Activated CD4-positive, alpha-beta T cell treated with anti-CD3 and anti-CD28 coated beads, Interleukin-2, amount 10 ng/mL, durations not matched to agents 7 days and 5 days (primary cell): ENCODE measurements at places on chromosomes 1 and 21.

DNA sequence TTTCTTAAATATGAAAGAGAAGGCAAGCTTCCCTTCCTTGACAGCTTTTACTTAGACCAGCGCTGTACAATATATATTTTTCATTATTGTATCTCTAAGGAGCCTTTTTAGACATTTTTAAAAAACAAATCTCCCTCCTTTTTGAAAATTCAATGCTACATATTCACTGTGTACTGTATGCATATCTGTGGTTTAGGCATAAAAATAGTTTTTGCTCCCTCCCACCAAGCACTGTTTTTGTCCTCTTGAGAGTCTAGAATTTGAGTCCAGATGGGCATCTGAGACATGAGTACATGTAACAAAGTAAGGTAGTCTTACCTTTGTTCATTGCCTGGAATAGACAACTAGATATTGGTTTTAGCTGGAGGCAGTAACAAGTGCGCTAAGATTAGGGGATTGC lies 488.5 kb upstream of the RUNX1 start:
- H3K4me3 ChIP-seq, result no peak overlapping the region
- no peaks in the 10 kb centered on the region for H3K4me1 ChIP-seq
- H3K27ac ChIP-seq, result no peak overlapping the region
- H3K27me3 ChIP-seq, result no peaks in the 10 kb centered on the region
- peaks cover 7% of the 10 kb centered on the region for H3K36me3 ChIP-seq

DNA sequence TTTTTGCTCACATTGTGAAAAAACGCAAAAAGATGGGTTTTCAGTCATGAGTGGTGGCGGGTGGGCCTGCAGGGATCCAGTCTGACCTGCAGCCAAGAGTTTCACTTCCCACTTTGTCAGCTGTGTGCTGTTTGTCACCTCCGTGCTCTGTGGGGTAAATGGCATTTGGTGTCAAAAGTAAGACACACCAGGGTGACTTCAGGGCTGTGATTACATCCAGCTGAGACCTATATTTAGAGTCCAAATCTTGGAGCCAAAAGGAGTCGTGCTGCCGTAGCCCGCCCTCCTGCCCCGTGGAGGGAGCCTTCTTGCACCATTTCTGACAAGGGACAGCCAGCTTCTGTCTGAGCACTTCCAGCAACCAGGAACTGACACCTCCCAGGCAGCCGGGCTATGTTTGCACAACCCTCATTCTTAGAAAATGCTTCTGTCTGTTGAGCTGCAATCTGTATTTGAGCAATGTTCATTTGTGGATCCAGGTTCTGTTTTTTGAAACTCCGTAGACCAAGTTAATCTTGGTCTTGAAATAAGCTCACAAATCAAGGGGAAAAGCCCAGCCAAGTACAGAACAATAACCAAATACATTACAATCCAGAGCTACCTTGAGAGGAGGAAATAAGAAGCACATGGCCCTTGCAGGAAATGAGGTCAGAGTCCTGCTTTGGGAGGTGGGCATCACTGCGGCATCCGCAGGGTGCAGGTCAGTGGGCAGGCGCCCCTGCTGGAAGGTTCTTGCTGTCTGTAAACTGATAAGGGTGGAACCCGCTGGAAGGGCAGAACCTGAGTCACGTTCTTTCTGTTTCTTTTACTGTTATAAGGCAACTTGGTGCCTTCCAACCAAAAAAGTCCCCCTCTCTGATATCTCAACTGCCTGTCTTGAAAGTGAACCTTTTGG lies 14.4 kb downstream of the ABCG1 start:
- no peaks in the 10 kb centered on the region for H3K27me3 ChIP-seq
- H3K4me3 ChIP-seq, result peak overlapping the region; percentile 65
- peak; percentile 81 for DNase-seq
- peak overlapping the region; percentile 93 for H3K27ac ChIP-seq

GRCh38 chr1:30754684-30755171 lies 2.8 kb downstream of the LAPTM5 start:
- no peak for DNase-seq
- peaks cover 77% of the 10 kb centered on the region for H3K4me1 ChIP-seq
- peak overlapping the region; percentile 96 for H3K4me3 ChIP-seq
- H3K27me3 ChIP-seq, result no peaks in the 10 kb centered on the region

- peaks cover 18% of the 10 kb centered on the region for H3K36me3 ChIP-seq
- peak; percentile 16 for DNase-seq
- H3K27me3 ChIP-seq, result no peaks in the 10 kb centered on the region
Measured at GRCh38 chr1:21773585-21773984, 9.4 kb downstream of the USP48 start.

GRCh38 chr1:13642306-13643004 lies 57.5 kb upstream of the PRDM2 start:
- H3K4me3 ChIP-seq, result no peak overlapping the region
- H3K4me1 ChIP-seq, result no peaks in the 10 kb centered on the region
- no peaks in the 10 kb centered on the region for H3K36me3 ChIP-seq
- no peak overlapping the region for H3K27ac ChIP-seq

GRCh38 chr1:186611156-186611555 lies 69.1 kb downstream of the PTGS2 start:
- peaks cover 18% of the 10 kb centered on the region for H3K4me1 ChIP-seq
- no peak overlapping the region for H3K4me3 ChIP-seq
- H3K27me3 ChIP-seq, result peaks cover 35% of the 10 kb centered on the region
- peaks cover 2% of the 10 kb centered on the region for H3K36me3 ChIP-seq
- DNase-seq, result no peak

DNA sequence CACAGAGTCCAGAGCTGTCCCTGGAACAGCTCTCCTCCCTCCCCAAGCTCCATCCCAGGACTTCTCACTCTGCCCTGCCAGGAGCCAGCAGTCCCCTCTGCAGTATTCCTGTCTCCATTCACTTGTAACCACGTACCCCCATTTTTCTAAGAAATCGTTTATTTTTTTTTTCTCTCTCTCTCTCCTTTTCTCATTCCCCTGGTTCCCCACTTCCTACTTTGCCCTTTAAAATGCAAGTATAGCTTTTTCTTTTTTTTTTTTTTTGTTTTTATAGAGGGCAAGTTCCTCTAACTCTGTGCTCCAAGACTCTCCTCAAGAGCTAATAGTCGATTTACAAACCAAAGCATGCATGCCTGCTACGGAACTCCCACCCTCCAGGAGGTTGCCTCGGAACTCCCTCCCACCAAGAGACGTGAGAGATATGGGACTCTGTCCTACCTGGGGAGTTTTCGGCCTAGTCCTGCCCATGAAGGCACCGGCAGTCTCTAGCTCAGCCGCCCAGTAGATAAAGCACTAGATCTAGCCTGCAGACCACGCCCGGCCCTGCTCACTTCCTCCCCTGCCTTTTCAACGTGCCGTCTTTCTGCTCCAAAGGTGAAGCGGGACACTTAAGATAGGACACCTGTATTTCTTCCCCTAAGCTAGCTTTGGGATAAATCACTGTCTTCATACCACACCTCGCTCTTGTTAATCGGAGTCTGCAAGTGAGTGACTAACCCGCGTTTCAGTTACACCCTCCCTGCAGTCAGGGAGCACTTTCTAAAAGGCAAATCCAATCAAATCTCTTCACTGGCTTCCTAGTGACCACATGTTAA lies 27.7 kb downstream of the TNFRSF9 start:
- H3K36me3 ChIP-seq, result no peaks in the 10 kb centered on the region
- H3K4me3 ChIP-seq, result peak overlapping the region; percentile 16
- peaks cover 8% of the 10 kb centered on the region for H3K4me1 ChIP-seq

DNA sequence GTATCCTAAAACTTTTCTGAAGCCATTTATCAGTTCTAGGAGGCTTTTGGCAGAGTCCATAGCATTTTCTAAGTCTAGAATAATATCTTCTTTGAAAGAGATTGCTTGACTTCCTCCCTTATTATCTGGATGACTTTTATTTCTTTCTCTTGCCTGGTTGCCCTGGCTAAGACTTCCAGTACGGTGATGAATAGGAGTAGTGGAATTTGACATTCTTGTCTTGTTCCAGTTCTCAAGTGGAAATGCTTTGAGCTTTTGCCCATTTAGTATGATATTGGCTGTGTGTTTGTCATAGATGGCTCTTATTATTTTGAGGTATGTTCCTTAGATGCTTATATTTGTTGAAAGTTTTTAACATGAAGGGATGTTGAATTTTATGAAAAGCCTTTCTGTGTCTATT lies 1647.9 kb downstream of the PLA2G4A start:
- H3K27me3 ChIP-seq, result no peaks in the 10 kb centered on the region
- DNase-seq, result no peak
- H3K4me3 ChIP-seq, result no peak overlapping the region
- H3K36me3 ChIP-seq, result no peaks in the 10 kb centered on the region
- no peaks in the 10 kb centered on the region for H3K4me1 ChIP-seq

DNA sequence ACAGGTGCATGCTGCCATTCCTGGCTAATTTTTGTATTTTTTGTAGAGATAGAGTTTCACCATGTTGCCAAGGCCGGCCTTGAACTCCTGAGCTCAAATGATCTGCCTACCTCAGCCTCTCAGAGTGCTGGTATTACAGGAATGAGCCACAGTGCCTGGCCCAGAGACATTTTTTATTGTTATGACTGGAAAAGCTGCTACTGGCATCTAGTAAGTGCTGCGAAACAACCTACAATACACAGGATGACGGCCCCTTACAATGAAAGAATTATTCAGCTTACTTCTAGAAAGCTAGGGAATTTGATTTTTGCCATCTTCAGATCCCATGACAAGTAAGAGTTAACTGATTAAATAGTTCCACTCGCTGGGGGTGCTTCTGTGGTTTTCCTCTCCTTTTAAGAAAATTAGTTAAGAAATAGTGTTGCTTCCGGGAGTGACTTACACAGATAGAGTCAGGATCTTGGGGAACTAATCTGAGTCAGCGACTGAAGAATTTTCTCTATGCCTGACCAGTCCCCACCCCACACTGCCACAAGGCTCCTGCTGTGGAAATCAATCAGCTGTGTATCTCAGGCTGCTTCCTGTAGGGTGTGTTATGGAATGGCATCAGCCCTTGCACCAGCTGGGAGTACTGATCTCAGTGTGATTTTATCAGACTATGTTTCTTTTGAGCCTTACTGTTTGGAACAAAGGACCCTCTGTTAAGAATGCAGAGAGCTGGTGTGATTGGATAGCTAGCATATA lies 93.0 kb upstream of the BMP8A start:
- DNase-seq, result no peak
- H3K27me3 ChIP-seq, result no peaks in the 10 kb centered on the region
- peak overlapping the region; percentile 82 for H3K27ac ChIP-seq
- H3K4me1 ChIP-seq, result peaks cover 56% of the 10 kb centered on the region
- peaks cover 52% of the 10 kb centered on the region for H3K36me3 ChIP-seq

GRCh38 chr1:115781343-115781742 lies 12.8 kb upstream of the CASQ2 start:
- DNase-seq, result no peak
- H3K4me3 ChIP-seq, result no peak overlapping the region
- H3K36me3 ChIP-seq, result no peaks in the 10 kb centered on the region

- DNase-seq, result no peak
- H3K4me1 ChIP-seq, result no peaks in the 10 kb centered on the region
- H3K27me3 ChIP-seq, result peaks cover 3% of the 10 kb centered on the region
- H3K36me3 ChIP-seq, result no peaks in the 10 kb centered on the region
- no peak overlapping the region for H3K27ac ChIP-seq
- H3K4me3 ChIP-seq, result no peak overlapping the region
Measured at GRCh38 chr1:194367121-194367520, 1180.7 kb upstream of the B3GALT2 start.

- H3K4me3 ChIP-seq, result no peak overlapping the region
- no peak overlapping the region for H3K27ac ChIP-seq
- H3K36me3 ChIP-seq, result no peaks in the 10 kb centered on the region
- DNase-seq, result no peak
- H3K4me1 ChIP-seq, result no peaks in the 10 kb centered on the region
Measured at GRCh38 chr1:77468257-77468948, 186.6 kb downstream of the AK5 start.

DNA sequence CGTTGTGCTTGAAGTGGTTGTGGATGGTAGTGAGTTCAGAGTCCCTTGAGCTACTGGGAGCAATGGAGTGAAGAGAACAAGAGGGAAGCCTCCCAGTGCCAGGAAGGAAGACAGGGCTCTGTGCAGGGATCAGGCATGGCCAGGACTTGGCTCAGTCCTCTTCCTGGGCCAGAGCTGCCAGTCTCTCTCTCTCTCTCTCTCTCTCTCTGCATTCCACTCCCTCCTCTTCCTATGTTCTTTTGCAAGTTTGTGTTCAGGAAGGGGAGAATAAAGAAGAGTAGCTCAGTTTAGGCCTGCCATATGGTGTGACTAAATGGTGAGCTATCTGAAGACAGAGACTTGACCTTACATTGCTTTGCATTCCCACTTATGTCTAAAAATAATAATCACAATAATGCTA lies 20.5 kb upstream of the RPTN start:
- no peak overlapping the region for H3K27ac ChIP-seq
- H3K27me3 ChIP-seq, result peaks cover 13% of the 10 kb centered on the region
- no peak overlapping the region for H3K4me3 ChIP-seq
- DNase-seq, result no peak
- no peaks in the 10 kb centered on the region for H3K4me1 ChIP-seq

DNA sequence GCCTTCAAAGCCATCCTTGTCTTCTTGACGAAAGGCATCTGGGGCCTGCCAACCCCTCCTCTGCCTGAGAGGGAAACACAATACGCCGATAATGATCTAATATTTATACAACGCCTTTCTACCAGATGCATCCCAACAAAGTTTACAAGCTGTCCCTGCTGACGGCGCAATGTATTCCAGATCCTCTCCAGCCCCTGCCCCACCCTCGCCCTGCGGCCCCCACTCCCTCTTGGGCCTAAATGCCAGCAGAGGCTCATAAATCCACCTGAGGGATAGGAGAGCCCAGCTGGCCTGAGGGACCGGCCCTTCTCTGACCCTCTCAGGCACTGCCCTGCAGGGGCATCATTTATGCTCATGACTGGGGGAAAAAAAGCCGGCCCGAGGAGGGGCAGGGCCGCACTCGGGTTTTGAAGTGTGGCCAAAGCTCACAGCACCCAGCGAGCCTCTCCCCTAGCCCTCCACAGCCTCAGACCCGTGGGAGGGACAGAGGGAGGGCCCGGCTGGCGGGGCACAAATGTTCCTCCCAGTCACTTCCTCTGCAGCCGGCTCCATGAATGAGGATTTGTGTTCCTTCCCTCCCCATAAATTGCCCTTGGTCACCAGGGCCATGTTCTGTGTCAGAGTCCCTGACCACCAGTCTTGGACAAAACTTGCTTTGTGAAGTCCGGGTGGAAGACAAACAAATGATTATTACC lies 140.3 kb downstream of the FOXD2 start:
- no peaks in the 10 kb centered on the region for H3K36me3 ChIP-seq
- H3K27ac ChIP-seq, result no peak overlapping the region
- no peak for DNase-seq
- H3K4me3 ChIP-seq, result no peak overlapping the region
- no peaks in the 10 kb centered on the region for H3K4me1 ChIP-seq

DNA sequence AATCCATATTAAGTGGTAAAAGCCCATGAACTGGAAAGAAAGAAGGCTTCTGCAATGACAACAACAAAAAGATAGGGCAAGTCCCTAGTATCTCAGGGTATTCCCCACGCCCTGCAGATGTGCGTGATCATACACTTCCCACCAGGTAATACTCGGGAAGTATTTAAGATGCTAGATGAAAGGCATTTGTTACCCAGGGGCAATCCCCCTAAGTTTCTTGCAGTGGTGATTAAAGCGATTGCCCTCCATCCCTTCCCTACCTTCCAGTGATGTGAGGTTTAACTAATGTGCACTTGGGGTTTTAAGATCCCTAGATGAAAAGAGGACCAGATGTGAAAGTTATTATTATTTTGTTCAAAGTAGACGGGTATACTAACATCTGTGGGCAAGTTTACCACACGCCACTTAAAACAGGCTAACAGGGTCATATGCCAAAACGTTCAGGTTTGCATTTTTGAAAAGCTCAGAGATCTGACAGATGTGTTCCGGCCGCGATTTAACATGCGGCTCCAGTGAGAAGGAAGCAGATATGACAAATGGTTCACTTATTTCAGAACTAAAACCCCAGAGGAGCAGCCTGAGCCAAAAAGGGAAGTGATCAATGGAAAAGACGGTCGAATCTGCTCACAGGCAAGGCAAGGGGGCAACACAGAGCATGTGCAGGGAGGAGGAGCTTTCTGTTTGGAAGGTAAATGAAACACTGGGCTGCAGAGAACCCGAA lies 17.4 kb downstream of the TIAM1 start:
- peak; percentile 65 for DNase-seq
- peaks cover 28% of the 10 kb centered on the region for H3K4me1 ChIP-seq
- peak overlapping the region; percentile 87 for H3K27ac ChIP-seq
- H3K4me3 ChIP-seq, result peak overlapping the region; percentile 53
- peaks cover 28% of the 10 kb centered on the region for H3K36me3 ChIP-seq
- H3K27me3 ChIP-seq, result no peaks in the 10 kb centered on the region
